NCI-H187 (cell line): ENCODE measurements at places on chromosomes 4 and X.

- no peak for DNase-seq
Observed at GRCh38 chr4:29304595-29304994, 1415.6 kb upstream of the PCDH7 start.

DNA sequence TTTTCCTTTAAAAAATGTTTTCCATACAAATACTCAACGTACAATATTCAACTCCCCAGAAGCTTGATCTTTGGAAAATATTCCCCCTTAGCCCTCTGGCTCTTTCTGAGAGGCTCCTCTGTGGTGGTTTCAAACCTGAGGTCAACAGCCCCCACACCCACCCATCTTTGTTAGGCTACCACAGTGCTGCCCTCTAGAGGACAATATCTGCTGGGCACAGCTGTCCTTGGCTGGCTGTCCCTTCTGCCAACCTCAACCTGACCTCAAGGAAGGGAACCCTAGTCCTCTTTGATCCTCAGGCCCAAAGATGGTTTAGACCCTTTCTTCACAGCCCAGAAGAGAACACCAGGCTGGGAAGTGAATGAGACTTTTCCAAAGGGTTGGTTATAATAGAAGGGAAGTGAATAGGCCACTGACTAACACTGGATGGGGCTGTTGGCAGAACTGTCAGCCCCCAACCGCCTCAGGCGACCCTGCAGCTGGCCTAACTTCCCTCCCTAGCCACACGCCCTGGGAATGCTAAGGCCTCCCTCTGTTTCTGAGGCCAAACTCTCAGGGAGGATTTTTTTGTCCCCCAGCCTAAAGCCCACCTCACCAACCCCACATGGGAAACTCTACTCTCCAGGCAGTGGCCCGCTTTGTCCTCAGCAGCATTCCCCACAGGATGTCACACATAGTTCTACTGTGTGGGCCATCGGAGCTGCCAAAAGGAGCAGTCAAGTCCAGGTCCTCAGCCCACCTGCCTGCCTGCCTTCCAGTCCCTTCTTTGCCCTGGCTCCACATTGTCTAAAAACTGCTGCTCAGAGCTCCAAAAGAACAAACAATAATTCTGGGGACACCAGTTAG, 34.3 kb downstream of the NYX start:
- DNase-seq: no peak

GRCh38 chr4:149765630-149766029, 50.0 kb downstream of the IQCM start:
- no peak for DNase-seq

DNA sequence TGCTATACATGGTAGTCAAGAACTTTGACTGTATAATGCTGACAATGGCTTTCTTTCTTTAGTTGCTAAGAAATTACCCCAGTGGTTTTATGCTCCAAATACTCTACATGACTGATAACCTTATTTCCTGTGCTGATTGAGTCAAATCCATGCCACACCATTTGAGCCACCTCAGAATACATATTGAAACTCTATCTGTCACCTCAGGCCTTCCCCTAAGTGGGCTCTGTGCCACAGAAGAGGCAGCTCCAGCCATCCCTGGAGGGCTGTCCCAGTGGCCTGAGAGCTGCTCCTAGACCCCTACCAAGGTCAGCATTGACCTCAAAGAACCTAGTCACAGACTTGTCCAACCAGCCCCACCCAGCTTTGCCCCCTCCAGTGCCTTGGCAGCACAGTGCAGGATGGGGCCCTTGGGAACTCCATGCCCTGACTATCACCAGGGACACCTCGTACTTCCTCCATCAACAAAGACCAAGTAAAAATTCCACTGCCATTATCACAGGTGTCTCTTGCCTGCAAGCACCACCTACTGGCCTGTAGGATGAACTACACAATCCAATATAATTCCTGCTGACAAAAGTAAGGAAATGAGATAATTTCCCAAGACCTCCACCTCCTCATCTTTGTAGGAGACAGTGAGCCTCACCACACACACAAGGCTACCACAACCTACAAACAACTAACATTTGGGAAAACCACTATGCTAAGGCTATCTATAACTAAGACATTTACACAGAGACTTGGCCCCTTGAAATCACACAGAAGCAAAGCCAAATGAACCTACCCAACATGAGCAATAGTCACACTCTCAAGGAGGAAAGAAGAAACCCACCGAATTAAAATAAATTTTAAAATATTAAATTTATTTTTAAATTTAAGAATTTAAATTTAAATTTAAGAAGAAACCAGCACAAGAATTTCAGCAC, 239.9 kb downstream of the NKX6-1 start:
- DNase-seq: no peak

DNA sequence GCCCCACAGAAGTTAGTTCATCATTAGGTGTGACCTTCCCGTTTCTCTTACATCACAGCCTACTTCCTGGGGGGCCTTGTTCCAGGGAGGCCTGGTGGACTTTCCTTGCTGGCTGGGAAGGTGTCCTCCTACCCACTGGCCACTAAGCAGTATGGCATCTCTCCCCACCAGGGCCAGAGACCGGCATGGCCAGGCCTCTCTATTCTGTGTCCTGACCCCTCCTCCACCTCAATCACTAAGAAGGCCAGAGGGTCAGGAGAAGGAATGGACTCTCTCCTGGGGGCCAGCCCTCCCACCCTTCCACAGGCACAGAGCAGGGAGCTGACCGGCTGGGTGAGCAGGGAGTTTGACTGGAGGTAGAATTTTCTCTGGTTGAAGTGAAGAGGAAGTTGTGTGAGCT, 81.9 kb downstream of the PJA1 start:
- DNase-seq: no peak

- no peak for DNase-seq
Observed at GRCh38 chr4:26325191-26325590, 4.4 kb downstream of the RBPJ start.

DNA sequence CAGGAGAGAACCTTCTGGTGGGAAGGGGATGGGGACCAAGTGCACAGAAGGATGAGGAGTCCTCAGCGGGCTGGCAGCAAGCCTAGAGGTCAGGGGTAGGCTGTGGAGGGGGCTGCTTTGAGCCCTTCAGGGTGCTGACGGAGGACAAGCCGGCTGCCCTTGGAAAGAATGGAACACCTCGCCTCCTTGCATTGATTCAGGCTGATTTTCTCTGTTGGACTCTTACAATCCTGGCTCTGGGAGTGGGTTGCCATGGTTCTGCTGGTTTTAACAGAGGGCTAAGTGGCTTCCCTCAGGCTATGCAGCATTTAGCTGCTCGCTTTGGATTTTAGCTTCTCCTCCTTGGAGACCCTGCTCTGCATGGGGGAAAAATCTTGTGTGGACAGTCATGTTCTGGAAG, 49.4 kb upstream of the CHRNA9 start:
- DNase-seq: no peak

- no peak for DNase-seq
Observed at GRCh38 chr4:79979785-79980437, 93.1 kb downstream of the ANTXR2 start.

DNA sequence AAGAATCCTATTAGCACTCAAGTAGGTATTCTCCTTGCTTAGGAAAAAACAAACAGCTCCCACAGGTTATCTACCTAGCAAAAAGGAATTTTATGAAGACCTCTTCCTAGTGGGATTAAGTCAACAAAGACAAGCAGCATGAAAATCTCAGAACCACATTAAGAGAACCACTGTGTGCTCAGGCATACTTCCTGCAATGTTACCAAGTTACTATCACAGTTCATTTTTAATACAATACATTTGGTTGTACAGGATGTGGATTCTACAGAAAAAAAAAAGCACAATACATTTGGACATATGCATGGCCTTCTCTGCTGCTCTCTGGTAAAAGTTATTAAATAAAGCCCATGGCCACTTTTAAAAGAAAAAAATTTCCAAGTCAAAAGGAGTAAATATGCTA, 193.7 kb downstream of the PPP3CA start:
- no peak for DNase-seq

DNA sequence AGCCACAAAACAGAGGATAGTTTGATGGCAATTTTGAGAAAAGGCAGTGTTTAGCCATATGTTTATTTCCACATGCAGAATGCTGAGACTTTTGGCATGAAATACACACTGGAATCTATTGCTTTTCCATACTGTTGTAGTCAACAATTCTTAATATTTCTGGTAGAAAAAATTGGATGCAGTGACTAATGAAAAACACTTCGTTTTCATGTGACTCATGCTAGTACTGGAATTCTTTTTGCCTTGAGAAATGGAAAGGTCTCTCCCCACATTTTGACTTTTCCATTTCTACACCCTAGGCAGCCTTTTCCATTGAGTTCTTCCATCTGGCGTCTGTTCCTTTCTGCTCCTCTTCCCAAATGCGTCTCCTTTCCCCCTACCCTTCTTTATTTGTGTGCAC, 425.2 kb upstream of the FTHL17 start:
- no peak for DNase-seq

DNA sequence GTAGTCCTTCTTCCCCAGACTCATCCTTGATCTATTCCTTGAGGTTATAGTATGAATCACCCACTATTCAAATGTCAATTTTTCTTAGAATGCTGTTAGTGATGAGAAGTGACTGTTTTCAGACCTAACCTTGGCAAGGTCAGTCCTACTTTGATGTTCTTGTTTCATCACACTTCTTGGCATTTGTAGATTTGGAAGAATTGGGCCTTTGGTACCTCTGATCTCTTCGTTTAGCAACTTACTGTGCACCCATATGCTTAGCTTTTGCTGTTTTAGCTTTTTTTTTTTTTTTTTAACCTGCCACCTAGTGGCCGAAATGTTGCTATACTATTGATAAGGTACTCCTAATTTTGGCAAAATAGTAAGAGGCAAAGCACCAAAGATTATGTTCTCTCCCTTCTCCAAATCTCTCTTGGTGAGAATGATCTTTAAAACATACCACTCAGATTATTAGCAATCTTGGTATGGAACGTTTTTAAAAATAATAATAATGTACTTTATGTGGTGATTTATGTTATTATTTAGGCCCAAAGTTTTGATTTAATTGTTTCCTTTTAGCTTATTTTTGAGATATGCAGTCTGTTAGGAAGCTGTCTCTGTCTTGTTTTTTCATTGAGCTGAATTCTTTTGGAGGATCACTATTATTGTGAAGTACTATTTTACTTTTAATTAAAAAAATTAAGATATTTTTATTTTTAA, 16.6 kb downstream of the DCK start:
- peak; percentile 8 for DNase-seq

DNA sequence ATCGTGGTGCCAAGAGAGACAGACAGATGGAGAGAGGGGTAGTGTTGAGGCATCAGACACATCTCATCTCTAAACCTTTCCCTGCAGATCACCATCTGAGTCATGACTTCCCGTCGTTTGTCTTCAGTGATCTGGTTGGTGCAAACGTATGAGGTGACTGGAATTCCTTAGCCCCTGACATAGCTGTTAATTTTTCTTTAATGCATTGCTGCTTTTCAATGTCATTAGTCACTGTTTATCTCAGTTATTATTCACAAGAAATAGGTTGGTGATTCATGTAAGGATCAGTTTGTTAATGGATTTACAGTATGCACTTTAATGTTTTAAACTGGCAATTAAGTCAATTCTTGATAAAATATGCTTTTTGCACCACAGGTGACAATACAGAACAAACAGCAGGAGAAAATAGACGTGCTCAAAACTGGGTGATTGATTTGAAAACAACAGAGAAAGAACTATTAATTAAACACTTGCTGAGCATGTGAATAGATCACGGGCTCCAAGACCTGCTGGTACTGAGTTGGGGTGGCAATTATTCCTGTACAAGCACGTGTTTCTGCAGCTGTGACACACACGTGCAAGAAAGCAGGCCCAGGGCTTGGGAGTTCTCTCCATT, 1.3 kb upstream of the TMEM154 start:
- no peak for DNase-seq

DNA sequence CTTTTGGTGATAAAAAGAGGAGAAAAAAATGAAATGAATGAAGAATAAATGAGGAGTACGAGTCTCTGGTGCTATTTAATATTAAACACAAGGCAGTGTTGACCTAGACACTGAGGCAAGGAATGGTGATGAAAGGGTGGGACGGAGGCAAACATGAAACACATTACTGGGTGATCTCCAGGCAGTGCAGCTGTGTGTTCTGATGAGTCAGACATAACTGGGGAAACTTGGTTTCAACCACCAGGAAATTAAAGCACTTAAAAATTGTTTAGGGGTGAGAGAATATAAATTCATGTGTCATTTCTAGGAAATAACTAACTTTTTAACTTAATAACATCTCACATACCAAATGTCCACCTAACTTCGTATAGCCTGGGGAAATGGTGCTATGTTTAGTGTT, 19.7 kb upstream of the CXCL6 start:
- DNase-seq: no peak

- DNase-seq: no peak
Observed at GRCh38 chr4:32564626-32565025, 1844.5 kb downstream of the PCDH7 start.
